PC-9 (cell line): ENCODE measurements at places on chromosomes 4 and X.

- DNase-seq, result no peak
Measured at GRCh38 chr4:73376976-73377375, 27.1 kb upstream of the ALB start.

GRCh38 chr4:76589872-76590797 lies 155.1 kb downstream of the SHROOM3 start:
- peak; percentile 90 for DNase-seq

DNA sequence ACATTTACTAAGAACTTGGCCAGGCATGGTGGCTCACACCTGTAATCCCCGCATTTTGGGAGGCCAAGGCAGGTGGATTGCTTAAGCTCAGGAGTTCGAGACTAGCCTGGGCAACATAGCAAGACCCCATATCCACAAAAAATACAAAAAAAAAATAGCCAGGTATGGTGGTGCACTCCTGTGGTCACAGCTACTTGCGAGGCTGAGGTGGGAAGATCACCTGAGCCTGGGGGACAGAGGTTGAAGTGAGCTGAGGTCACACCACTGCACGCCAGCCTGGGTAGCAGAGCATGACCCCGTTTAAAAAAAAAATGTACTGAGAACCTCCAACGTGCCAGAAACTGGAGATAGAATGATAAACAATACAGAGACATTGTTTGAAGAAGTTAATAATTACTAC lies 8.0 kb downstream of the OPRPN start:
- DNase-seq, result no peak

- DNase-seq, result no peak
Measured at GRCh38 chrX:152824841-152825374, 5.6 kb downstream of the CETN2 start.

GRCh38 chr4:165207016-165207430 lies 338 bp upstream of the KLHL2 start:
- no peak for DNase-seq

DNA sequence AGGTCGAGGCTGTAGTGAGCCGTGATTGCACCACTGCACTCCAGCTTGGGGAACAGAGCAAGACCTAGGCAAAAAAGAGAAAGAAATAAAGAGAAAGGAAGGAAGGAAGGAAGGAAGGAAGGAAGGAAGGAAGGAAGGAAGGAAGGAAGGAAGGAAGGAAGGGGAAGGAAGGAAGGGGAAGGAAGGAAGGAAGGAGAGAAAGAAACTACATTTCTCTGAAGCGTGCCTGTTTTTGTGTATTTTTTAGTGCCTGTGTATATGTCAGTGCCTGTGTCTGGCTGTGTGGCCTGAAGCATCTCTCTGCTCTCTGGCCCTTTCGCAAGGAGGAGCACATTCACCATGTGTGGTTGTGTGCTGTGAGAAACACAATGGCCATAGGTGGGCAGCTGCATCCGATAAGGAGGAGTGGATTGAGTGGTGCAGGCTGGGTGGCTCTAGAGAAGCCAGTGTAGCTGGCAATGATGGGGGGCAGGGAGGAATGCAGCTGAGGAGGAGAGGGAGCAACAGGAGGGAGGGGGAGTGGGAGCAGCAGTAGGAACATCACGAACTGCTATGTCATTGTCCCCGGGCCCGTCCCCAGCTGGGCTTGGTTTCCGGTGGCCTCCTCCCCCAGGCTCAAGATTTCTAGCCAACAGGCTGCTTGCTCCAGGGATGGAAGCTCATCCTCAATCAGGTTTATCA lies 11.4 kb downstream of the SYN1 start:
- DNase-seq, result no peak

DNA sequence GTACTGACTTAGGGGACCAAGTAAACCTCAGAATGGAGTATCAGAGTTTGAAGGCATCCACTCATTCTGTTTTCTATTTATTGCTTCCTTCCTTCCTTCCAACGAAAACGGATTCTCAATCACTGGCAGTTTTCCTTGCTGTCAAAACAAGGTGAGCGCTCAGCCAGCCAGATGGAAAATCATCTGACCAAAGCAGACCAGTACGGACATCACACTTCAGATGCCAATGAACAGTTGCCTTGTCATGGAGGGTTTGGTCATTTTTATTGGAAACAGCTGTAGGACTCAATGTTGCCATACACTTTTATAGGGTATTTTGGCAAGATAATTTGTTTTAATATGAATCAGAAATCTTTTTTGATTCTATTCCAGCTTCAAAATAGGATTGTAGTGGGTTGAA lies 16.6 kb downstream of the GEMIN8 start:
- DNase-seq, result no peak

GRCh38 chr4:185011408-185011807 lies 6.9 kb upstream of the HELT start:
- peak; percentile 51 for DNase-seq

GRCh38 chr4:104964410-104965175 lies 182.1 kb upstream of the TET2 start:
- no peak for DNase-seq

DNA sequence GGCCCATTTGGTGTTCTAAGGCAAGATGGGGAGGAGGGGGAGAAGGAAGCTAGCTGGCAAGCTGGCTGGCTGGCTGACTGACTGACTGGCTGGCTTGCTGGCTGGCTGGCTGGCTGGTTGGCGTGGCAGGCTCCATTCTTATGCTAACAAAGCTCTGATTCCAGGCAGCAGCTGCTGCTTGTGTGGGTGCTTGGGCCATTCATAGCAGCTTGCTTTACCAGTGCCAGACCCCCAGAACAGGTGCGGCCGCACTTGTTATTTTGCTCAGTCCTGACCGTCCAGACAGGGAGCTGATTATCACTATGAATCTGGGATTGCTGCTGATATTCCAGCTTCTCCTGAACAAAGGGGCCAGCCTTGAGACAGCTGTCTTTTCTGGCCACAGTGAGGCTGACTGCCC lies 131.2 kb upstream of the PAK3 start:
- no peak for DNase-seq

GRCh38 chr4:6343939-6344408 lies 74.3 kb downstream of the WFS1 start:
- DNase-seq, result peak; percentile 84

DNA sequence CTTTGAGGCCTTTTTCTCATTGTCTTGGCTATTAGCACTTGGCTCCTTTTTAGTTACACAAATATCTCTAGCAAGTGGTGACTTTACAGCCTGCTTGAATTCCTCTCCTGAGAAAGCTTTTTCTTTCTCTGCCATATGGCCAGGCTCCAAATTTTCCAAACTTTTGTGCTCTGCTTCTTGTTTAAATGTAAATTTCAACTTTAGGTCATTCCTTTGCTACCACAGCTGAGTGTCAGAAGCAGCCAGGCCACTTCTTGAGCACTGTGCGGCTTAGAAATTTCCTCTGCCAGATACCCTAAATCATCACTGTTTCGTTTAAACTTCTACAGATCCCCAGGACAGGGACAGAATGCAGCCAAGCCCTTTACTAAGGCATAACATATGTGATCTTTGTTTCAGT lies 222.4 kb downstream of the FBXO8 start:
- DNase-seq, result no peak

- DNase-seq, result no peak
Measured at GRCh38 chr4:166341992-166342391, 469.0 kb downstream of the TLL1 start.

GRCh38 chr4:66575008-66575696 lies 904.9 kb upstream of the EPHA5 start:
- peak; percentile 64 for DNase-seq

GRCh38 chr4:152565333-152565732 lies 29.4 kb upstream of the FBXW7 start:
- no peak for DNase-seq

DNA sequence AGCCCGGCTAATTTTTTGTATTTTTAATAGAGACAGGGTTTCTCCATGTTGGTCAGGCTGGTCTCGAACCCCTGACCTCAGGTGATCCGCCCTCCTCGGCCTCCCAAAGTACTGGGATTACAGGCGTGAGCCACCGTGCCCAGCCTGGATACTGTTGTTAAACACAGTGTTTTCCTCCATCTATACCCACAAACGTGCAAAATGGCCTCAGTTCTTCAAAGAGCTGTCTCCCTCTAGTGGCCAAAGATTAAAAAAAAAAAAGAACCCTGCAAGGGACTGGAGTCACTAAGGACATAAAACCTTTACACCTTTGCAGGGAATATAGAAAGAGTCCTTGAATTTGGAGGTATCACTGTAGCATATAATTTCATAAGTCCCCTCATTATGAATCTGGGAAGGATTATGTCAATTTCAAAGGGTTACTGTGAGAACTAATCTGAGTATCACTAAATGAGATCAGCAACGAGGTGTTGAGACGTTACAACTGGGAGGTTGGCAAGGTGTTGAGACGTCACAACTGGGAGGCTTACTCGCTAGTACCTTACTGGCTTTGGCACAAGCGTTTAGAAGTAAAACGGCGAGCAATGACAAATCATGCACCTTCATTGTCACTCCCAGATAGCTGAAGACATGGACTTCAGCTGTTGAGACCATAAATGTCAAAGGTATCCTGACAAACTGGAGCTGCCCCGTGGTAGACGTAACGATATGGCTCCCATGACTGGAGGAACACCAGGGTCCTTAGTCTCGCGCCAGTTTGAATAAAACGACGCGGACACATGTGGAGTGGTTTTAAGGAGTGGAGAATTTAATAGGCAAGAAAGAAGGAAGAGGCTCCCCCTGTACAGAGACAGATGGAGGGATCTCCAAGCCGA lies 33.4 kb upstream of the ENPP6 start:
- no peak for DNase-seq

DNA sequence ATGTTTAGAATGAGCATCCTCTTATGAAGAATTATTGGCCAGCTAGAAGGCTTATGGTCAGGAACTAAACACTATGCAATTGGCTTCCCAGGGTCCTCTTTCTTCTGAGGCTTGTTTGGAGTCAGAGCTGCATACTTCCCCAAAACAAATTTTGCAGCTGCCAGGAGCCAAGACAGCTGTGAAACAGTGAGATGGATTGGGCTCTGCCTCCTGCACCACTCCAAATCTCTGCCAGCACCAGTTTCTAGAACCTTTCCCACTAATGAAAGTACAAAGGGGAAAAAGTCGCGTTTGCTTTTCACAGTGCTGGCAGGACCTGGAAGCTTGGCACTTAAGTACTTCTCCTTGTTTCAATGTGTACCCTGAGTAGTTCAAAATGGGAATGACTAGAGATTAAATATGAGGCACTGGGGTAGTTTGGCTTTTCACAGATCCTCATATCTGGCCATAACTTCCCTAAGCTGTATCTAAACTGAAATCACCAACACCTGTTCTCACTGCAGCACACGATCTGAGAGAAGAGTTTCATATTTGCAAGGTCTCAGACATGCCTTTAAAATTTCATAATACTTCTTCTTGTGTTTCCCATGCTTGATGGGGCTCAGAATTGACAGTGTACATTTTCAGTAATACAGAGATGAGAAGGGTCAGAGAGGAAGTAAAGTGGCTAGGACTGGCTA lies 20.7 kb upstream of the AR start:
- no peak for DNase-seq

DNA sequence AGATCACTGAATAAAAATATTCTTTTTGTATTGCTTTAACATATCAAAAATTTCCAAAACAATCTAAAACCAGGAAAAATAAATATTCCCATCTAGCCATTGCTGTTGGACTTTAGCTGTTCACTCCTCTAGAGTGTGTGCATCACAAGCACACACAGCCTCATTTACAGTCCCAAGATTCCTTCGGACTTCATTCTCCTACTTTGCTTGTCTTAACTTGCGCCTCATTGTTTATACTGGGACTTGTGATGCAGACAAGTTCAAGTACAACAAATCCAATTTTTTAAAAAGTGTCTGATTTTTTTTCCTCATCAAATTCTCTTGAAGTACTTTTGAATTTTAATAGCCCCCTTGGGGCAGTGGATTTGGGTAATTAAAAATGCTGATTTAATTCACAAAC lies 55.6 kb downstream of the TLL1 start:
- no peak for DNase-seq

DNA sequence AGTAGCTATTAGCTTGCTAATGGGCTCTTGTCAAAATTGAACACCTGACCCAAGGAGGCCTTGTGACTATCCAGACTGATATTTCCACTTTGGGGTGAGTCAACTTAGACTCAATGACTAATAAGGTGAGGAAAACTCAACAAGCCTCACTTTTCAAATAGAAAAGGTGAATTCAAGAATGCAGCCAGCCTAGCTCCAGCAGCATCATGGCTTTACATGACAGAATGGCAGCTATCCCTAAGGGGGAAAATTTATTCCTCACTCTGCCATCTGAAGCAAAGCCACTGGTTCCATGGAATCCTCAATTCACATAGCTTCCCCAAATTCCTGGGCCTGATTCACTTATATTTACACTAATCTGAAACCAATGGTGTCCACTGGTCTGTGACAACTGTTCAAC lies 29.1 kb upstream of the RAB9B start:
- DNase-seq, result no peak

DNA sequence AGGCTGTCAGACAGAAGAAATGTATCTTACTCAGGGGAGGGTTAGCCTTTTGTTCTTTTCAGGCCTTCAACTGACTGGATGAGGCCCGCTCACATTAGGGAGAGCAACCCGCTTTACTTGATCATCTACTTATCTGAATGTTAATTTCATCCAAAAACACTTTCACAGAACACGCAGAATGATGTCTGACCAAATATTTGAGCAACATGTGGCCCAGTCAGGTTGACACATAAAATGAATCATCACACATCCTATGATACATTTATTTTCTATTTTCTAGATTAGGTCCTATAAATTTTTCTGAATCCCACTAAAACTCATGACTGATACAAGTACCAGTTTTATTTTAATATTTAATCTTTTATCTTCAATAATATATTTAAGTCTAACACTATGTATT lies 260.3 kb downstream of the IL15 start:
- no peak for DNase-seq

DNA sequence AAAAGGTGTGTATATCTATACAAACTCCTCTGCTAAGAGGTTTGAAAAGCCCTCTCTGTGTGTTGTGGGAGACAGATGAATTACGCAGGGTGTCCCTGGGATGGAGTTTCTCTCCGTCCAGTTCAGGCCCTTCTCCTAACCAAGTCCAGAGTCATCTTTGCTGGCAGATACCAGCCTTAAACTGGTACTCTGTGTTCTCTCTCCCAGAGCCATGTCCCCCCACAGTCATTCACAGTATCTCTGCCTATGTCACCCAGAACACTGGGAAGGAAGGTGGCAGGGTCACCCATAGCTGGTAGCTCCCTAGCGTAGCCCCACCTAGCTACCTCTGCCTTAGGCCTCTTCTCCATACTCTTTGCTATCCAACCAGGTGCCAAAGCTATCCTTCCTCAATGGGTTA lies 8.9 kb downstream of the AMER1 start:
- DNase-seq, result no peak
